Upper lobe of right lung (tissue), 1 donor: ENCODE measurements at places on chromosomes 5 and 9.

DNA sequence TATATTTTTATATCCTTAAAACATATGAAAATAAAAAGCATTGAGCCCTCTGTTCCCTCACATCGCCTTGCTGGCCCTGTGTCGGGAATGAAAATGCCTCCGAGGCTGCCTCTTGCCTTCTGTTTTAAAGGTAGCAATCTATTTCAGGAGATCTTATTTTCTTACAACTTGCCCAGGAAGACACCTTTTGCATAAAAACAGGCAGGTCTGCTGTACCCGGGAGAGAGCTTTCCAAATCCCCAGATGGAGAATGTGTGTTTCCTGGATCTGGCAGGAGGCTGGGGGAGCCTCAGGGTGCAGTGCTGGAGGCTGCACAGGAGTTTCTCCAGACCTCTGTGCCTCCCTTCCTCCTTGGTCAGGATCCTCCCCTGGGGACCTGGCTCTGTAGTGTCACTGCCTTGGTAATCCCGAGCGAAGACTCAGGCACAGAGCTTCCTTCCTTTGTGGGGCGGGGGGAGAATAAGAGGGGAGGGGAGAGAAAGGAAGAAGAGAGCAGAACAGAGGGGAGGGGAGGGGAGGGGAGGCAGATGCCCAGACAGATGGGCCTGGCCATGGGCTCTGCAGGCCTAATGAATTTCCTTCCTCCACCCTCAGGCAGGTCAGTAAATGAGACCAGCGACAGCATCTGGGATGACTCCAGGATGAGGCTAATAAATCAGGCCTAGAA, 104.0 kb upstream of the BOD1 start:
- DNase-seq: no peak

DNA sequence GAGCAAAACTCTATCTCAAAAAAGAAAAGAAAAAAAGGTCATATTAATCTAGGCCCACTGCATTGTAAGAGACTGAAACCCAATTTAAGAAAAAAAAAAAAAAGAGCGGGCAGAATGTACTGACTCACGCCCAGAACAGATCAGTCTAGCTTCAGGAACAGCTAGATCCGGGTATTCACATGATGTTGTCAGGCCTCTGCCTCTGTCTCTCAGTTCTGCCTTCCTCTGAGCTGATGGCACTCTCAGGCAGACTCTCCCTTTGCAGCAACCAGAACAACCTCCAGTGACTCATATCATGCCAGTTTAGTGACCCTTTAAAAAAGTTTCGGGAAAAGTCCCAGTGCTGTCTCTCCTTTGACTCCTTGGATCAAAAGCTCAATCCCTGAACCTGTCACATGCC, 53.0 kb downstream of the NEURL1B start:
- DNase-seq: no peak

DNA sequence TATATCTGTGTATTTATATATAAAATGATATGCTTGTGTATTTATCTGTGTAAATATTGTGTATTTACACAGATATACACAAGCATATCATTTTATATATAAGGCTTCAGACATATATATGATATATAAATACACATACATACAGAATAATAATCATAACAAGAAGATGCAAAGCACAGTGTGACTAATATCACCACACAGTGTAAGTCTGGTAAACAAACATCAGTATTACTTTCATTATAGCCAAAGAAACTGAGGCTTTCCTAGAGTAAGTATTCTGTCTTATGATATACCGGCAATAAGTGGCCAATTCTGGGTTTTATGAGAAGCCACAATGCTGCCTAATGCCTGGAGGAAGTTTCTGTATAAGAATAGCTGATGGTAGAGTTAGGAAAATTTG, 29.9 kb upstream of the RAPGEF6 start:
- no peak for DNase-seq

DNA sequence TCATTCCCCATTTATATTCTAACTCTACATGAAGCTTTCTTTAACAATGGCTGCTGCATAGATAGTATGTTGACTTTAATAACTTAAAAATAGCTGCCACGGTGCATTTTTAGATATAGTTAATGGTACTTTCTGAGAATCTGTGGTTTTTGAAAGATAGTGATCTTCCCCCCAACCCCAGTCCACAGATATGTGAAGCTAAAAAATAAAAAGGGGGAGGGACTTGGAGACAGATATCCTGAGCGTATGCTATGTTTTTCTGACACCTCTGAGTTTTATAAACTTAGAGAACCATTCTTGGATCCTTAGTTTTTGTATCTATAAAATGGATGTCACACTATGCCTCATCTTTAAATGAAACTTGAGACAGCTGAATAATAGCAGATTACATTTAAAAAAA, 120.5 kb downstream of the SNX18 start:
- no peak for DNase-seq

- peak; percentile 46 for DNase-seq
These were observed 5.2 kb downstream of the FCHSD1 start for GRCh38 chr5:141646026-141646425.

- DNase-seq: no peak
These were observed 17.6 kb upstream of the LCP2 start for GRCh38 chr5:170315154-170315553.

DNA sequence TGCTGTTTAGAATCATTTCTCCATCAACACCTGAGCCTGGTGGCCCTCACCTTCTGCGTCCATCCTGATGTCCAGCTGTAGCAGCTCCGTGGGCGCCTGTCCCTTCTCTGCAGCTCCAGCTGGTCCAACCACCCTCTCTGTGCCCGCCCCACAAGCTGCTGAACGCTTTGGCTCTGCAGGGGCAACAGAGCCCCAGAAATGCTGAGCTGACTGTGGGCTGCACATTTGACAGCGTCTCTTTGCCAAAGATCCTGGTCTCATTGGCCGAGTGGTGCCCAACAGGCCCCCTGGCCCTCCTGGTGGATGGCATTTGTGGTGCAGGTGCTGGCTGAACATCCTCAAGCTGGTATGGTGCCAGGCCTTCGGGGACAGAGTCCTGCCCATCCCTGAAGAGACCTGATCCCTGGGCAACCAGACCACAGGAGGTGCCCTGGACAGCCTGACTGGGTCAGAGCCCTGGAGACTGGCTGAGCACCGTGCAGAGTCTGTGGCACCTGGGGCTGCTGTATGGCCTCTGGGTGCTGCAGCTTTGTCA, 25.3 kb upstream of the CEP72 start:
- DNase-seq: peak; percentile 38

DNA sequence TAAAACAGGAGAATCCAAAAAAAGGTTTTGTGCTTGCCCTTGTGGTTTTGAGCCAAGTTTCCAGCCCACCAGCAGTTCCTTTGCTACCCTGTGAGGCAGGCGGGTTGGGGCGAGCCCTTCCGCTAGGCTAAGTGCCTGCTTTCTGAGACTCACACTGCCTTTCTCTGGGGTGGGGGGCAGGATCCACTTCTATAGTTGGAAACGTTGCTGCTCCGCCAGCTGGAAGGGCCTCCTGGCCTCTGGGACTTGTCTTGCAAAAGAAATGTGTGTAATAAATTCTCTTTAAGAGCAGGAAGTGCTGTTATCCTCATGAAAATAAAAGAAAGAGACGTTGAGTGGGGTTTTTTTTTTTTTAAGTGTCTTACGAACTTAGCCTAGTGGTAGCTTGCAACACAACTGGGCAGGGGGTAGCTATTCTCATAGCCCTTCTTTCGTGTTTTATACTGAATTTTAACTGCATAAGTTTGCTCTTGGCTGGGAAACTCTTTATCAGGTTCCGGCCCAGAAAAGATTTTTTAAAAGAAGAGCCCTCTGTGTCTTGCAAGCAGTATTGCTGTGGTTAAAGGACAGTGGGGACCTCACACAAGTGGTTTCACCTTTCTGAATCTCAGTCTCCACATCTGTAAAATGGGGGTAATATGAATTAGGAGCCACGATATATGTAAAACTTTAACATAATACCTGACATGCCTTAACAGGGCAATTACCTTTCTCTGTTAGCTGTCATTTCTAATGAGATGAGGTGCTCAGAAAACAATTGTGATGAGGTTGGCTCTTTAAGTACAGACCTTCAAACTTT, 19.8 kb downstream of the JADE2 start:
- peak; percentile 69 for DNase-seq

- no peak for DNase-seq
These were observed 2.0 kb downstream of the ASTN2 start for GRCh38 chr9:117412841-117413240.

GRCh38 chr9:117232281-117232680, 182.6 kb downstream of the ASTN2 start:
- no peak for DNase-seq

DNA sequence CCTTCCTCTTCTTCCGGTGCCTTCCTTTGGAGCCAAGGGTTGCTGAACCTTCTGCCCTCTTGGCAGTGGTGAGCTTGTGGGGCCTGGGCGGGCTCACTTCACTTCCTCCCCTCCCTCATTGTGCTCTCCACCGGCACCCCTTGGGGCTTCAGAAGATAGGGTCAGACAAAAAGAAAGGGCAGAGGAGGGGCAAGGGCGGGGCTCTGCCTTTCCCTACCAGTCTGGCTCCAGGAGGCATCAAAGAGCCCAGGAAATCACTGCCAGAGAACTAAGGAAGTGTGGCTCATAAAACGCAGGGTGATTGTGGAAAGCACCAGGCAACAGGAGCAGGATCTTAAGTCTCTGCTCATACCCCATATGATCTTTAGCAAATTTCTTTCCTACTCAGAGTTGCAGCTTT, 34.8 kb downstream of the ACOT12 start:
- DNase-seq: no peak

DNA sequence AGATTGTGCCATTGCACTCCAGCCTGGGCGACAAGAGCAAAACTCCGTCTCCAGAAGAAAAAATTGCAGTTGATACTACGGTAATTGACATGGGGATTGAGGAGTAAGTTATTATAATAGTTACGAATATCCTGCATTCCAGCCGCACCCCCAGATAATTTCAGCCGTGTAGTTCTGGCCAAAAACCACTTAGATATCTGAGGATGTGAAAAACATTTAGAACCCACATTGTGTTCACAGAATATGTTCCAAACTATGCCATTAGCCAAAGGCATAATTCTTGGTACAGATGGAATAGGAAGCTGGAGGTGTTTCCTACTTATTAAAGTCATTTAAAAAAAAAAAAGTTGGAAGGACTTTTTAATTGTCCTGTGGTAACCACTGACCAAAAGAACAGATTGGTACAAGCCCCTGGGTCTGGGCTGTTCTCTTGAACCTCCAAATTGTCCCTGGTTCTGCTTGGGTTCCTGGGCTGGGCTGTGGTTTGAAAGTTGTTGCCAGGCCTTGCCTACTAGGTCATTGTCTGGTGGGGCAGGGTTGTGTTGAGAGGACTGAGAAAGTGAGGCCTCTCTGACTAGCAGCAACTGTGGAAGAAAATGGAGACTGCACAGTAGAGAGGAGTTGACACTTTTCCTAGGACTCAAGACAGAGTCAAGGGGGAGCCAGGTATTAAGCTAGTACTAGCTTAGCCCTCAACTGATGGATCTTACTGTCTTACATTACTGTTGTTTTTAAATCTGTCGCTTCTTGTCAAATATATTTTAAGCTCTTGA, 198.8 kb downstream of the NR3C1 start:
- no peak for DNase-seq

DNA sequence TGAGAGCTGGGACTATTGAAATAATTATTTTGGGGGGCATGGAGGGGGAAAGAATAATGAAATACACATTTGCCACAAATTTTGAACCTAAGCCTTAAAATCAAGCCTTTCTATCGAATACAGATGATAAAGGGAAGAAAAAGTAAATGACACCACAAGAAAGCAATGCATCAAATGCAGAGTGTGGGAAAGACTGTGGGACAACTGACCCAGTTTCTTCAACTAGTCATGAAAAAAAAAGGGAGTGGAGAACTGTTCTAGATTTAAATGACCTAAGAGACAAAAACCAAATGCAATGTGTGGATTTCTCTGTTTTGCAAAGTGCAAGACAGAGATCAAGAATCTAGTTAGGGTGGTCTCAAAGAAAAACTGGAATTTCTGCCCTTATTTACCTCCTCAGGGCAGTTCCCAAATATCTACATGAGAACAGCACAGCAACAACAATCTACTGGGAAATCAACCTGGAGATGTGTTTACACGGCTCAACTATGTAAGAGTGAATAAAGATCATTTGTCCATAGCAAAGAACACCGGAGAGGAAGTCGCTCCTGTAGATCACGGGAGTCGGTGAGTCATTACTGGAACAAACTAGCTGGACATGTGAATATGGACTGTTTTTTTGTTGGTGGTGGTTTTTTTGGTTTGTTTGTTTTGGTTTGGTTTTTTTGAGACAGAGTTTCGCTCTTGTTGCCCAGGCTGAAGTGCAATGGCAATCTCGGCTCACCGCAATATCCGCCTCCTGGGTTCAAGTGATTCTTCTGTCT, 145.9 kb downstream of the DROSHA start:
- DNase-seq: no peak

DNA sequence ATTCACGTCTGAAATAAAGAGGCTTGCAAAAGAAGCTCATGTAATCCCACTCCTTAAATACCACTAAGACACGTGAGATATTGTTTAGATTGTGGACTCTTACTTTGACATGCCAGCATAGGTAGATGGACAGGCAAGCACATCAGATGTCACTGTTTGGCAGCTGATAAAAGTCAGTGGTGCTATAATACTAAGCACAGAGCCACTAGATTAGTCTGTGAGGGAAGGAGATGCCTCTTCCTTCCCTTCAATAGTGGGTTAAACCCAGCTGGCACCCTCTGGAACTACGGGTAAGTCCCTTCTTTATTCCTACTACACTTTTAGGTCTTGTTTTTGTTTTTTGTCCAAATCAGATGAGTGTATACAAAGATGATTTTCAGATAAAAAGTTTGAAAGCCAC, at the start of gene MYOT:
Gene MYOT, plus strand, starts transcription at position 197 of the 400 bp plus-strand sequence. CDS start 2,792 bp downstream, outside the sequence.
- DNase-seq: no peak

DNA sequence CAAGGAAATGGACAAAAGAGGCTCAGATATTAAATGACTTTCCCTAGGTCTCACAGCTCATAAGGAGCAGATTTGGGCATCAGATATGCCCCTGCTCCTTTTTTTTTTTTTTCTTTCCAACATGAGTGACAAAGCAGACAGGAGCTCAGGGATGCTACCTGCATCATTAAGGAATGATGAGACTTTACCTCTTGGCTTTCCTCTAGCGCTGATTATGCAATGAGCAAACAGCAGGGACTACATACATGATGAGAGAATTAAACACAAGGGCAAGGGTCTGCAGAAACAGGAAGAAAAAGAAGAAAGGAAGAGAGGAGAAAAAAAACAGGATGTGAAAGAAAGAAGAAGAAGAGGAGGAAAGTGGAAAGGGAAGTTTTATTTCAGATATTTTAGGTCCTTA, 179.9 kb downstream of the PPP2R2B start:
- DNase-seq: no peak

- no peak for DNase-seq
These were observed 421 bp downstream of the RUSC2 start for GRCh38 chr9:35490155-35490909.

DNA sequence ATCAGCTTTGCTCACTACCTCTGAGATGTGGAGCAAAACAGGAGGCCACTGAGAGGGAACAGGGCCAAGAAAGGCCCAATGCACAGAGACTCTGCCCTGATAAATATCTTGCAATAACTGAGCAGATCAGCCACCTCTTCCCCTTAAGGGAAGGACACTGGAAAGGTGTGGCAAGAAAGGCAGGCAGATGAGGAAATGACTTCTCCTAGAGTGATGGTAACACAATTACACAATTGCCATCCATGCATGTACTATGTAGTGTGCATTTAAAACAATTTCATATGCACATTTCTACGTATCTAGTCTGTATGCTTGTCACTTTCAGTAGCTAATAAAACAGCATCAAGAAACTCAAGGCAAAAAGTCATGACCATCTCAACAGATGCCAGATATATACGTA, 322.5 kb downstream of the DRD1 start:
- no peak for DNase-seq

GRCh38 chr9:312596-313320, 98.1 kb downstream of the DOCK8 start:
- DNase-seq: no peak
